ENCODE measurements at places on chromosomes 7 and 10.

DNA sequence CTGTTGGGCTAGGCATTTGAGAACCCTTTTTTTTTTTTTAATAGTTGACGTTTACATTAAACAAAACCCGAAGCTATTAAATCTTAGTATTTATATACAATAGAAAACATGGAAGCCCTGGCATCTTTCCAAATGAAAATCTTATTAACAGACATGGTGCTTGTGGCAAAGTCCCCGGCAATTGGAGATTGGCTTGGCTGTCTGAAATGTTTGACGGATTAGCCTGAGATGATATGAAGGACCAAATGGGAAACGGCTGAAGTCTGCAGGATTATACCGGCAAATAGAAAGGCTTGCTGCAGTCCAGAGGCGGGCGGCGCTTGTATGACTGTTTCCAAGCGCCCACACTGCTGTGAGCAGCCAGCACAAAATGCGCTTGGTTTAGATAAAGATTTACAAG, 105.6 kb downstream of the BUB3 start:
- H3K4me1 ChIP-seq, result no peaks in the 10 kb centered on the region
- no peaks in the 10 kb centered on the region for H3K27me3 ChIP-seq
- no peaks in the 10 kb centered on the region for H3K36me3 ChIP-seq
- DNase-seq, result no peak

- no peak overlapping the region for H3K4me3 ChIP-seq
- no peaks in the 10 kb centered on the region for H3K36me3 ChIP-seq
- peaks cover 16% of the 10 kb centered on the region for H3K4me1 ChIP-seq
These were observed 156.3 kb downstream of the RTKN2 start for GRCh38 chr10:62112300-62112699.

DNA sequence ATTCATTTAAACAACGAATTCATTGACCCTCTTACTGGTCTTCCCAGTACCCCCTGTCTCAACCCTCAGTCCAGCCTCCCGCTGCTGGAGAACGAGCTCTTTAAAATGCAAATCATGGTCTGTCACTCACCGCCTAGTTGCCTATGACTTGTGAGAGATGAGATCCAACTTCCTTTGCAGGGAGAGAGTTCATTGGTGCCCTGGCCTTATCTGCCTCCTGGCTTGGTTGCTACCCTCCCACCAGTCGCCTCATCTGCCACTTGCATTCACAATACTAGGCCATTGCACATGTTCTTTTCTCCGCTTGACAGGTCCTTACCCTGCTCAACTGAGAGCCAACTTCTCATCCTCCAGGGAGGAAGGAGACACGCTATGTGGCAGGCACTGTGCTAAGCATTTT, 54.0 kb upstream of the MXI1 start:
- no peaks in the 10 kb centered on the region for H3K36me3 ChIP-seq
- H3K4me1 ChIP-seq, result peaks cover 3% of the 10 kb centered on the region
- no peak overlapping the region for H3K27ac ChIP-seq
- peaks cover 29% of the 10 kb centered on the region for H3K27me3 ChIP-seq
- no peak for DNase-seq
- H3K4me3 ChIP-seq, result no peak overlapping the region

GRCh38 chr7:117588352-117588794, 108.5 kb downstream of the CFTR start:
- H3K4me1 ChIP-seq, result no peaks in the 10 kb centered on the region
- H3K4me3 ChIP-seq, result no peak overlapping the region
- no peak for DNase-seq
- H3K27ac ChIP-seq, result no peak overlapping the region
- H3K36me3 ChIP-seq, result no peaks in the 10 kb centered on the region

DNA sequence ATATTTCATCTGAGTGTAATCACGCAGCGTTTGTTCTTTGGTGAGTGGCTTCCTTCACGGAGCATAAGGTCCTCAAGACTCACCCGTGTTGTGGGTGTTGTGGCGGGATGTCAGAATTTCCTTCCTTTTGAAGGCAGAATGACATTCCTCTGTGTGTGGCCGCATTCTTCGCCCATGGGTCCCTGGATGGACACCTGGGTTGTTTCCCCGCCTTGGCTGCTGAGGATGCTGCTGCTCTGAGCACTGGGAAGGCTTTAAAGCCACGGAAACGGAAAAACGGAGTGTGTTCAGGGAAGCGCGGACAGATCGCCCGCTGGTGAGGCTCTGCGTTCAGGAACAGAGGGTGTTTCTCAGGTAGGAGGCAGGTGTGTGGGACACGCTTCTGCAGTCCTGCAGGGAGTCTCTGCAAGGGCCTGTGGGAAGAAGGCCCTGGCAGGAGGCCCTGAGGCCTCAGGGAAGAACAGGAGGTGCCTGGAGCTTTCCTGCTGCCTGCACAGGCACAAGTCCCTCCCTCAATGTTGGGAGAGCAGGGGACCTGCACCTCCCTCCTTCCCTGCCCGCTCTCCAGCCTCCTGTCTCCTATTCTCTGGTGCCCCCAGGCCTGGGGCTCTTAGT, 35.7 kb upstream of the SHH start:
- no peaks in the 10 kb centered on the region for H3K4me1 ChIP-seq
- no peaks in the 10 kb centered on the region for H3K36me3 ChIP-seq
- DNase-seq, result no peak
- H3K4me3 ChIP-seq, result no peak overlapping the region

DNA sequence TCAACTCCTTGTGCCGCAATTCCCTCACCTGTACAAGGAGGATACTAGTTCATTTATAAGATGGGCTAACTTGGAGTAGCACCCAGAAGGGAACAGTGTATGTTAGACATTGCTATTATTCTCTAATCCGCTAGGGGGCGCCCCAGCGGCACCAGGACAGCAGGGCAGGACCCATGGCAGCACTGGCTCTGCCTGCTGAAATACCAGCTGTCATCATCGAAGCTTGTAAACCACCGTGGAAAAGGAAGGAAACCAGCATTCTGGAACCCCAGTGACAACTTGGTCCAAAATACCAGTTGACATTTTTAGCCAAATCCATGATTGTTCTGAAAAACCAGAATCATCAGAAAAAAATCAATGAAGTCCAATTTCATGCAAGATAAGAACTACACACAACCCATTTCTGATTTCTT, 134.4 kb downstream of the ITGA8 start:
- H3K27me3 ChIP-seq, result no peaks in the 10 kb centered on the region
- H3K4me3 ChIP-seq, result no peak overlapping the region
- DNase-seq, result peak; percentile 88

Data from osteocyte (in vitro differentiated cells).